ENCODE measurements at places on chromosomes 5 and 9.

GRCh38 chr5:61330341-61330844, 1.7 kb upstream of the ZSWIM6 start:
- H3K36me3 ChIP-seq, result no peaks in the 10 kb centered on the region
- H3K27ac ChIP-seq, result peak overlapping the region; percentile 84
- peaks cover 13% of the 10 kb centered on the region for H3K27me3 ChIP-seq
- H3K4me3 ChIP-seq, result peak overlapping the region; percentile 91

- no peaks in the 10 kb centered on the region for H3K4me1 ChIP-seq
- no peak overlapping the region for H3K4me3 ChIP-seq
- H3K27me3 ChIP-seq, result no peaks in the 10 kb centered on the region
- H3K36me3 ChIP-seq, result no peaks in the 10 kb centered on the region
- no peak for DNase-seq
- H3K27ac ChIP-seq, result no peak overlapping the region
Measured at GRCh38 chr5:161183559-161183958, 331.5 kb upstream of the ATP10B start.

DNA sequence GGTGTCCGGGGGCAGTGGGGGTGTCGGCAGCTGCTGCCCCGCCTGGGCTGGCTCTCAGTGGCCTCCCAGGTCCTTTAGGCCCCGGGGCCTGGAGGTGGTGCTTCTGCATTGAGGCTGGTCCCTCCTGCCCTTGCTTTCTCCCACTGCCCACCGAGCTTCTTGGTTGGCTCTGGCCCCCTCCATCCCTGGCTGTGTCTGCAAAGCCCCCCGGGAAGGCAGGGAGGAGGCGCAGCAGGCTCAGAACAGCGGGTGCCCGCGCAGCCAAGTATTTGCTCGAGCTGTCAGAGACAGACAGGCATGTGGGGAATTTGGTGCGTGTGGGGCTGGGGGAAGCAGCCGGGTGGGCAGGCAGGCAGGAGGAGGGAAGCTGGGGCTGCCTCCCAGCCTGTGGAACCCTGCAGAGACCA, 11.5 kb downstream of the CXXC5 start:
- no peak overlapping the region for H3K4me3 ChIP-seq
- no peak overlapping the region for H3K27ac ChIP-seq
- no peaks in the 10 kb centered on the region for H3K36me3 ChIP-seq
- DNase-seq, result no peak
- H3K4me1 ChIP-seq, result peaks cover 27% of the 10 kb centered on the region
- H3K27me3 ChIP-seq, result peaks cover 9% of the 10 kb centered on the region

DNA sequence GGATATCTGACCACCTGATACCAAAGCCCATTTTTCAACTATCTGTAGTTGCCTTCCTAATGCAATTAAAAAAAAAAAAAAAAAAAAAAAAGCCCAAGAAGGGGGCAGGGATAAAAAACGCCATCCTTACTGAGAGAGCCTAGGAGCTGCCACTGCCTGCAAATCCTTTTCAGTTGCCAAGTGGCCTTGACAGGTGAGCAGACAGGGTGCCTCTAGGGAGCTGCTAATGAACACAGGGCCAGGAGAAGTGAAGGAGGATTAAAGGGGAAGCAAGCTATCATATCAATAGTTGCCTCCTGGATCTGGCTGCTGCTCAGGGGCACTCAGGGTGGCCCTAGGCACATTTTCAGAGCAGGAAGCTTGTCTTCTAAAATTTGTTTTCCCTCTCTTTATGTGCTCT, 547.4 kb downstream of the TLE1 start:
- H3K27ac ChIP-seq, result no peak overlapping the region
- H3K4me1 ChIP-seq, result no peaks in the 10 kb centered on the region
- DNase-seq, result no peak
- no peak overlapping the region for H3K4me3 ChIP-seq

DNA sequence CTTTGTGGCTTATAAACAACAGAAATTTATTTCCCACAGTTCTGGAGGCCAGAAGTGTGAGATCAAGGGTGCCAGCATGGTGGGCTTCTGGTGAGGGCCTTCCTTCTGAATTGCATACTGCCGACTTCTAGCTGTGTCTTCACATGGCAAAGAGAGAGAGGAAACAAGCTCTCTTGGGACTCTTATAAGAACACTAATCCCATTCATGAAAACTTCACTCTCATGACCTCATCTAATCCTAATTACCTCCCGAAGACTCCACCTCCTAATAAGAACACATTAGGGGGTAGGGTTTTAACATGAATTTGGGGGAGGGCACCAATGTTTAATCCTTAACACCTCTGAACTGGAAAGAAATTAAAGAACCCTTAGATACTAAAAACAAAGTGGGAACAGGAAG, 75.9 kb upstream of the MINAR2 start:
- H3K27me3 ChIP-seq, result no peaks in the 10 kb centered on the region
- H3K27ac ChIP-seq, result no peak overlapping the region
- no peak for DNase-seq
- H3K4me1 ChIP-seq, result no peaks in the 10 kb centered on the region
- no peak overlapping the region for H3K4me3 ChIP-seq

GRCh38 chr5:95761771-95762651, 30.9 kb downstream of the RHOBTB3 start:
- peaks cover 43% of the 10 kb centered on the region for H3K4me1 ChIP-seq
- H3K27ac ChIP-seq, result peak overlapping the region; percentile 74
- DNase-seq, result no peak
- peak overlapping the region; percentile 43 for H3K4me3 ChIP-seq
- H3K27me3 ChIP-seq, result no peaks in the 10 kb centered on the region

DNA sequence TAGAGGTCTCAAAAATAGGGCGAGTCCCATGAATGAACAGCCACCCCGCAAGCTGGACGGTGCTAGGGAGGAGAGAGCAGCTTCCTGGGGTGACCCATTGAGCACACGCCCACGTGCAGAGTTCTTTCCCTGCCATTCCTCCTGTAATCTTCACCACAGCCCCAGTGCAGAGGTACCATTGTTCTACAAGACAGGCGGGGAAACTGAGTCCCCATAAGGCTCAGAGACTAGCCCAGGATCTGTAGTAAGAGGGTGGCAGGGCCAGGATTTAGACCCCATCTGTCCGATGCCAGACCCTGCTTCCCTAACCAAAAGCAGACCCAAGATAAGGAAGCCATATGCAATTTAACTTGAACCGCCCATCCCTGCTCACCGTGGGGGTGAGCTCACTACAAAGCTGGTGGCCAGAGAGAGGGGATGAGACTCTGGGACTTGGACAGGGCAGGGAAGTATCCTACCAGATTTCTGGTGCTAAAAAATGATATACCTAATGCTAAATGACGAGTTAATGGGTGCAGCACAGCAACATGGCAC, 36.7 kb upstream of the ORM1 start:
- no peak for DNase-seq
- H3K27me3 ChIP-seq, result peaks cover 6% of the 10 kb centered on the region
- no peak overlapping the region for H3K27ac ChIP-seq
- peaks cover 4% of the 10 kb centered on the region for H3K4me1 ChIP-seq

DNA sequence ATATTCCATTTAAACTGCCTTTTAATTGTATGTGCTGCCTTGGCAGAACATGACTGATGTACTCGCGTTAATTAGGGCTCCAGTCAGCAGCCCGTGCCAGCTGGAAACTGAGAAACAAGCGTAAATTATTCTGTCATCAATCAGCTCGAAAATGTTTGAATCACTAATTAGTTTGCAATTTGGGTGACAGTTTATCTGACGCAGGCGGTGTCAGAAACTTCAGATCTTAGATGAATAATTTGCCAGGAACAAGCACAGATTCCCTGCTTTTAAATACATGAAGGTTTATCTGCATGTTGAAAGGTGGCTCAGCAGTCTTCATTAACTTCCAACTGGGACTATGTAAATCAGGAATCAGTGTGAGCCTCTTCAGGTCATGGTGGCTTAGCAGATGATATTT, 176.0 kb upstream of the TLE4 start:
- H3K36me3 ChIP-seq, result no peaks in the 10 kb centered on the region
- H3K27ac ChIP-seq, result no peak overlapping the region
- H3K4me3 ChIP-seq, result no peak overlapping the region
- no peaks in the 10 kb centered on the region for H3K27me3 ChIP-seq
- no peak for DNase-seq
- no peaks in the 10 kb centered on the region for H3K4me1 ChIP-seq

- peaks cover 69% of the 10 kb centered on the region for H3K4me1 ChIP-seq
- peak; percentile 75 for DNase-seq
- H3K36me3 ChIP-seq, result no peaks in the 10 kb centered on the region
Measured at GRCh38 chr5:95822542-95823181, at the start of gene GLRX. Gene GLRX, minus strand, starts transcription at chr5:95822726. Its CDS starts 64 bp downstream, at chr5:95822662.

DNA sequence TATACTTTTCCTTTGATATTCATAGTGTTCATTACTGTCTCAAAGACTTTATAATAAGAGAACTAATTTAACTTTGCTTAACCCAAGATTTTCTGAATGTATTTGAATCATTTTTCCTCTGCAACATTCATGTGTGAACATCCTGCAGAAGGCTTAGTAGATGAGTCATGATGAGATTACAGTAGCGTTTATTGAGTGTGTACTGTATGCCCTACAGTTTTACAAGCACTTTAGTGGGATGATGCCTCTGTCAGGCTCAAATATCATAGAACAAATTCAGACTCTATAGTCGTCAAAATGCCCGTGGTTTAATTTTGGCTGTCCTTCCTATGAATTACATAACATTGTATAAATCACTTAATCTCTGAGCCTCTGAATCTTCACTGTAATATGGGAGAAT, 41.2 kb downstream of the FYB1 start:
- no peaks in the 10 kb centered on the region for H3K27me3 ChIP-seq
- DNase-seq, result no peak
- peaks cover 39% of the 10 kb centered on the region for H3K36me3 ChIP-seq
- peaks cover 99% of the 10 kb centered on the region for H3K4me1 ChIP-seq
- peak overlapping the region; percentile 95 for H3K27ac ChIP-seq

DNA sequence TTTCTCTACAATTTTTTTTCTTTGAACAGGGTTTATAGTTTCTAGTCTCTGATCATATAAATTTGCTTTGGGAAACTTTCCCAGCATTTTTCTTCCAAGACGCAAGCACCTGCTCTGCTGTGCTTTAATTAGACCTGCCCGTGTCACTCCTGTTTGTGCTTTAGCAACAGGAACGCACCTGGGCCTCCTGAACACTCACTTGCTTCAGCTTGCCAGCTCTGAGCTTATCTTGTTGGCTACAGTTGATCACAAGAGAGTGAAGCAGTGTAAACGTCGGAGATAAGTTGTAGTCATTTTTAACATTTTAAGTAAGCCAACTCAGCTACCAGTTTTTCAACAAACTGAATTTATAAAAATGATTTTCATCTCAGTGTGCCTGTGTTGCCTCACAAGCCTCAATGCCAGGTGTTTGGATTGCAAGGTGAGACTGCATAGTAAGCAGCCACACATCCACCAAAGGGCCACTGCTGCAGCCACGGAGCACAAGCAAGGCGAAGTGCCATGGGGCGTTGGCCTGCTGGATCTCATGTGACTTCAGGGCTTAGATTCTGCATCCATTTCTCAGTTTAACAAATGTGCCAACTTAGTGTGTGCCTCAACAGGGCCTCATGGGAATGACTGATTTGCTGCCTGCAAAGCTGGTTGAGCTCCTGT, 166.9 kb downstream of the TRIO start:
- H3K4me3 ChIP-seq, result no peak overlapping the region
- no peaks in the 10 kb centered on the region for H3K4me1 ChIP-seq
- H3K27me3 ChIP-seq, result no peaks in the 10 kb centered on the region
- H3K36me3 ChIP-seq, result no peaks in the 10 kb centered on the region
- no peak overlapping the region for H3K27ac ChIP-seq
- no peak for DNase-seq

DNA sequence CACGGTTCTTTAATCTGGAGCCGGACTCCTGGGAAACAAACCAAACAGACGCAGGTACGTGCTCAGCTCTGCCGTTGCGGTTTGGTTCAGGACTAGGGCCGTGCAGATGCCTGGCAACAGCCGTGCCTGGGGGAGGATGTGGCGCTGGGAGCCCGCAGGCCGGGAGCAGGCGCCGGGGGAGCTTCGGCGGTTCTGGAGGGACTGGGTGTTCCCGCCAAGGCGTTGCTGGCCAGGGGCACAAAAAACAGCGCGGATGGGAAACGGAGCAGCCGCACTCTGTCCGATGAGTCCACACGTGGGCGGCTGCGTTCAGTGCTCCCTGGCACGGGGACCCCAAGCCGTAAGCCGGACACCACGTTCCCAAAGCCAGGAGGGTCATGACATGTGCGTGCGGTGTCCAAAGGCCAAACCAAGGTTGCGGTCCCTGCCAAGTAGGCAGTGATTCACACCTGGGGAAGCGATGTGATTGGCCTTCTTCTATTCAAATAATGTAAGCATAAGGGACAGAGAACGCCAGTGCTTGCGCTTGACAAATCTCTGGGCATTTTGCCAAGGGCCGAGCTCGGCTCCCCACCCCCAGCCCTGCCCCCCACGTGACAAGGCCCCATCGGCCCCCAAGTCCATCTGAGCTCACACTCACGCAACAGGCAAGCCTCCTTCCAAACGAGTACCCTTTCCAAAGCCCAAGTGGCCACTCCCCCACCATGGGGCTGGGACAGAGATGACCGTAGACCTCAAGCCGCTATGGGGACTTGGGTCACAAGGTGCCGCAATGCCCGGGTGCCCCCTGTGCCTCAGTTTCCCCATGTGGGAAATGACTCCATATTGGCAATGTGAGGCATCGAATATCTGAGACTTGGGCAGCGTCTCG, 49.7 kb upstream of the NKD2 start:
- H3K27me3 ChIP-seq, result peaks cover 22% of the 10 kb centered on the region
- no peak overlapping the region for H3K4me3 ChIP-seq
- no peak for DNase-seq
- peak overlapping the region; percentile 9 for H3K27ac ChIP-seq
- no peaks in the 10 kb centered on the region for H3K36me3 ChIP-seq

GRCh38 chr5:175724314-175725275, 66.7 kb downstream of the HRH2 start:
- H3K36me3 ChIP-seq, result no peaks in the 10 kb centered on the region
- no peak for DNase-seq

DNA sequence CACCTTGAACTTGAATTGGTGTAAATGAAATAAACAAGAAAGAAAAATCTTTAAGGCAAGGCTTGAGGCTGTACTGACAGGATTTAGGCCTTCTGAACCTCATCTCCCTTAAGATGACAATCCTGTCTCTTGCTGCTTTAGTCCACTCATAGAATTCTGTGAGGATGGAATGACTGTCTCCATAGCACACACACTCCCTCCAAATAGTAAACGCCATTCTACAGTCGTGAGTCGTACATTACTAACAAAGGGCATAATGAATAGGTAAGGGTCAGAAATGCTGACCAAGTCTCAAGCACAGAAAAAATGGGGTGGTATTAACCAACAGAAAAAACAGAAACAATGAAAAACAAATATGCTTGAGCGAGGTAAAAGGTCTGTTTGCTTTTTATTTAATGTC, 71.8 kb upstream of the SIMC1 start:
- H3K4me3 ChIP-seq, result no peak overlapping the region
- H3K4me1 ChIP-seq, result no peaks in the 10 kb centered on the region
- no peaks in the 10 kb centered on the region for H3K36me3 ChIP-seq
- H3K27me3 ChIP-seq, result peaks cover 34% of the 10 kb centered on the region
- H3K27ac ChIP-seq, result no peak overlapping the region

DNA sequence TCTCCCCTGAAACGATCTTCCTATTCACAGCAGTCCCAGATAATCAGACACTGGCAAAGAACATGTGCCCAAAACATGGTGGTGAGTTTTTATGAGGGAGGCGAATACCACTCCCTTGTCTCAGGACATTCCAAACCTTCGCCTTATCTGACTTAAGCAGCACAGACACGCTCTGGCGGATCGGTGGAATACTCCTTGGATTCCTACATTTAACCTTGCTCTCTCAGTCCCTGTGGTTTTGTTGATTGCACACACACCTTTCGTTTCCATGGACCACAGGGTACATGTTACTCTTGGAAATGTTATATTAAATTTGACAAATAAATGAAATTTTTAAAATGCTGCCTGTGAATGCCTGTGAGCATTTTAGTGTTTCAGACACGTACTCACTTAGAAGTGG, 87.8 kb upstream of the CPEB4 start:
- no peak for DNase-seq
- H3K4me3 ChIP-seq, result no peak overlapping the region
- peaks cover 8% of the 10 kb centered on the region for H3K27me3 ChIP-seq
- no peak overlapping the region for H3K27ac ChIP-seq
- H3K36me3 ChIP-seq, result no peaks in the 10 kb centered on the region
- H3K4me1 ChIP-seq, result no peaks in the 10 kb centered on the region

Data from naive thymus-derived CD8-positive, alpha-beta T cell (primary cell).